ENCODE measurements at places on chromosomes 12 and 14.

DNA sequence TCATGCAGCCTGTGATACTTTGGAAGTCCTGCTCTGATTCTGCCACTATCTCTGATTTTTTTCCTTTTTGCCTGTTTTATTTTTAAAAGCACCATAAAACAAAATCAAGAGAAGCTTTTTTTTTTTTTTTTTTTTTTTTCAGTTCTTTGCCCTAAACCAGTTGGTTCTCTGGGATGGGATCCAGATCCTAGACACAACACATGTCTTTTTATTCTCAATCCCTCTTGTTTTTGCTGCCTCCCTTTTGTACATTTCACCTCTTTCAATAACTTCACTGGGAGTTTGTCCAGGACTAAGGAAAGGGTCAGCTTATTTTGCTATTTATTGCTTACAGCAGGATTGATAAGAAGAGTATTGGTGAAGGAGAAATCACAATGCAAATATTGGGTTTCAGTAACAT lies 139.4 kb downstream of the GRIP1 start:
- no peak for DNase-seq

- DNase-seq: no peak
Measured at GRCh38 chr12:8773461-8773860, 49.0 kb upstream of the A2ML1 start.

DNA sequence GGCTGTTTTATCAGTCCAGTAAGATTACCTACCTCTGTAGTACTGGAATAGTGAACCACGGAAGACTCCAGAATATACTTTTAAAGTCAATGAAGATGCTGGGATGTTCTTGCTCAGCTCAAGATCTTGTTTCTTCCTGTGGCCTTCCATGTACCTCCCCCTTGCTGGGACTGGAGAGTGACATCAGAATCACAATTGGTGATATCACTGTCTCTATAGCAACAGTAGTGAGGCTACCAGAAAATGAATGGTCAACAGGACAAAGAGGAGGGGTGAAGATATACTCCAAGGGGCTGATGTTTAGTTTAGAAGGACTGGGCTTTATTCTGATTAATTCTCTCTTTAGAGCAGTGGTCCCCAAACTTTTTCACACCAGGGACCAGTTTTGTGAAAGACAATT lies 3.8 kb downstream of the AKAP3 start:
- no peak for DNase-seq

GRCh38 chr14:68583548-68584280 lies 209.2 kb downstream of the ZFP36L1 start:
- peak; percentile 69 for DNase-seq

DNA sequence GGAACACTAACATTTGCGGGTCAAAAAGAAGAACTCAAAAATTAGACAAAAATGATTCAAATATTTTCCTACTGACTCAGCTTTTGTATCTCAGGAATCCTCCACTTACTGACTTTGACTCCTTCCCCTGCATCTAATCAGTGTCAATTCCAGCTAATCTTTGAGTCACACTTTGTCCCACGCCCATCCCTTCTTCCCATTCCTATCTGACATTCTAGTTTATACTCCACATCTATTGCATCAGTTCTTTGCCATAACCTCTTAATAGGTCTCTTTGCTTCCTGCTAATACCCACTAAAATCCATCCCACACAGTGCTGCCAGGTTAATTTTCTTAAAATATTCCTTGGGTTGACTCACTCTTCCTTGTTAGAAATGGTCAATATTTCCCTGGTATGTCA lies 19.1 kb downstream of the BBS10 start:
- DNase-seq: no peak

- DNase-seq: no peak
Measured at GRCh38 chr12:132276827-132277373, 52.5 kb downstream of the GALNT9 start.

- no peak for DNase-seq
Measured at GRCh38 chr12:101480849-101481248, 5.7 kb downstream of the SPIC start.

DNA sequence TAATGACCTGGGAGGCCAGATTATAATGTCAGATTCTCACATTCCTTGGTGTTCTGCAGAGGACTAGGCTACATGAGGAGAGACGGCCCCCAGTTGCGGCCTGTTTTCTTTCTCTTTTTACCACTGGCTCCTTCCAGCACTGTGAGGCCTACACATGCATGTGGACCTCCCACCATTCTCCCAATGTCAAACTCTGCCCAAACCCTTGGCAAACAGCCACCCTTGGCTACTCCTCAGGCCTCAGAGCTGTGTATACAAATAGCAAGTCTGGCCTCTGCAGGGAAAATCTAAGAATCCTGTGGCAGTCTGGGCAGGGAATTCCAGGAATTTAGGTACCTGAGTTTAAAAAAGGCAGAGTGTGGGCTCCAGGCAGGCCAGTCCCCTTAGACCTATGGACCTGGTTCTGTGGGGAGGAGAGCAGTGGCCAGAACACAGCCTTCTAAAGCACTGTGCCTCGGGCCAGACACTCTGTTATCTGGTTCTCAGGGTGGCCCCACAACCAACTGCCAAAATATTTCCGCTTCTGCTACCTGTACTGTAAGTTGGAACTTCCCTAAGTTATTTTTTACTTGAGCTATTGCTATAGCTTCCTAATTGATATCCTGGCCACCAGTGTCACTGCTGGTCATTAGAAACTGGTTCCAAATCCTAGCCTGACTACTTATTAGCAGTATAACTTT lies 19.9 kb upstream of the NEDD1 start:
- peak; percentile 54 for DNase-seq

GRCh38 chr14:33767586-33768457 lies 183.1 kb downstream of the EGLN3 start:
- DNase-seq: no peak

GRCh38 chr14:82055515-82056115 lies 522.0 kb upstream of the SEL1L start:
- DNase-seq: peak; percentile 45

DNA sequence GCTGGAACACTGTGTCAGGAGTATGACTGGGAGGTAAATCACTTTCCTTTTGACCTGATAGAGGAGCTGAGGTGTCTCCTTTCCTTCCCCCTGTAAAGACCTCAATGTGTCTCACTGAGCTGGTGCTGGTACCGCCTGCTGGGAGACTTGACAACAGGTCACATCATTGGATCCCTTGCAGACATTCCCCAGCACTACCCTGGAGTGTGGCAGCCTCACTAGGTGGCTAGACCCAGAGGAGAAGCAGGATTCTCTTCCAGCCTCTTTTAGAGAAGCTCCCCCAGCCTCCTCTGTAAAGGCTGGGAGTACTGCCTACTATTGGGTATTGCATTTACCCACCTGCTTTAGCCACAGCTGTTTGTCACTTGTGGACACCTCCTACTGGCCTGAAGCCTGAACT lies 223.9 kb downstream of the ADGRD1 start:
- DNase-seq: no peak

DNA sequence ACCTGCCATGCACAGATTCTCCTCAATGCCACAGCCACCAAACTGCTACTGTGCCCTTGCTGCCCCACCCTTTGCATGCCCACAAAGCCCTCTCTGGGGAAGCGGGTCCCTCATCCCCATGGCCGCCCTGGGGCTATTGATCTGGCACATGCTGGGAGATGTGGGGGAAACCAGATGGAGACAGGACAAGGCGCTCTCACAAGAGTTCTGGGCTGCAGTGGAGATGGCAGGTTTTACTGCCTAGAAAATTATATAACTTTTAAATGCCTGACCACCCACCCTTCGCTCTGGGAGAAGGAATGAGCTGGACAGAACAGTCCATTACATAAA lies 10.6 kb upstream of the PIP4K2C start:
- no peak for DNase-seq

- no peak for DNase-seq
Measured at GRCh38 chr12:57280211-57281062, 29.4 kb upstream of the STAC3 start.

GRCh38 chr12:113368331-113368730 lies 9.9 kb downstream of the PLBD2 start:
- DNase-seq: no peak

- DNase-seq: peak; percentile 50
Measured at GRCh38 chr12:2691345-2692071, 103.3 kb upstream of the FKBP4 start.

GRCh38 chr14:100363053-100363452 lies 39.9 kb downstream of the SLC25A47 start:
- no peak for DNase-seq

DNA sequence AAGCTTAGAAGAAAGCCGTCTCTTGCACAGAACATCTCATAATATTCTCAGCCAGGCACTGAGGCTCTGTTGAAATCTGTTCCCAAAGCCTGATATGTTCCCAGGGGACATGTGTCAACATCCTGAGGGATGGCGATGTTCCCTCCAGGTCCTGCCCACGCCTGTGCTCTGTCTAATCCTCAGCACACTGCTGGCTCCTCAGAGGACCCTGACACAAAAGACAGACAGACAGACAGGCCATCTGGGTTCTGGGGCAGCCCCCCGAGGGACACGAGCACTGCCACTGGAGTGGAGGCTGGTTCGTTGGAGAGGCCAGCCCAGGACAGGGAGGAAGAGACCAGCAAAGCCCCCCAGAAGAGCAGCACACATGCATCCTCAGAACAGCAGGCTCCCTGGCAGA lies 27.8 kb downstream of the CHGA start:
- no peak for DNase-seq

- no peak for DNase-seq
Measured at GRCh38 chr12:15831315-15831978, 42.3 kb upstream of the EPS8 start.

GRCh38 chr12:6977653-6978052 lies 6.9 kb downstream of the EMG1 start:
- no peak for DNase-seq

GRCh38 chr14:60636879-60637478 lies 12.3 kb downstream of the SIX1 start:
- peak; percentile 33 for DNase-seq

DNA sequence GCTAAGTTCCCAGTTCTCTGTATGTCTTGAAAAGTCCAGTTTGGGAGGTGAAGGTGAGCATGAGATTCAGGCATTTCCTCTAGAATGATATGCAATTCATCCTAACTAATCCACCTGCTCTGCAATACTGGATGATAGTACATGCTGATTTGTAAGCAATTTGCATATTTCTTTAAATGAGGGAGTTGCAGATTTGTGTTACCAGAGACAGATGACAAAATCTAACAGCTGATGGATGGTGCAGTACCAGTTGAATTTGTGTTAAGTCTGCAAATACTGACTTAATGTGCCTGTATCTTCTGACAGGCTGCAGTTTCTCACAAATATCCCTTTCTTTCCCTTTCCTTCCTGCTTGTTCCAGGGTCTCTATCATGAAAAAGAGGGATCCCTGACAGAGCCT lies 76.4 kb upstream of the MBIP start:
- DNase-seq: no peak

- DNase-seq: peak; percentile 13
Measured at GRCh38 chr14:72892103-72892878, 1.6 kb downstream of the DPF3 start.

- DNase-seq: no peak
Measured at GRCh38 chr14:61342486-61342885, 21.1 kb downstream of the PRKCH start.

DNA sequence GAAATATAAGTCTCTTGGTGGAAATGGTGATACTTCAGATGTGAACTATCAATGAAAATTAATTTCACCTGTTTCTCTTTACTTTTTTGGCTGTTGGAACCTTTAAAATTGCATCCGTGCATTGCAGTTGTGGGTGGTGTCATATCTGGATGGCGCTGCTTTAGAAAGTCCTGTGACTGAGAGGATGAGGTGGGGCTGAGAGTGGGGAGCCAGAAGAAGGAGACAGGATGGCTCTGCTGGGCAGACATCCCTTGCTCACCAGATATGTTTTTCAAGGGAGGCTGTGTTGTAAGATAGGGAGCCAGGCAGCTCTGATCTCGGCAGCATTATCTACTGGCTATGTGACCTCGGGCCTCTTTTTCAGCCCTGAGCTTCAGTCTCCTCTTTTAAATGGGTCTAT lies 12.7 kb downstream of the ASB2 start:
- no peak for DNase-seq

DNA sequence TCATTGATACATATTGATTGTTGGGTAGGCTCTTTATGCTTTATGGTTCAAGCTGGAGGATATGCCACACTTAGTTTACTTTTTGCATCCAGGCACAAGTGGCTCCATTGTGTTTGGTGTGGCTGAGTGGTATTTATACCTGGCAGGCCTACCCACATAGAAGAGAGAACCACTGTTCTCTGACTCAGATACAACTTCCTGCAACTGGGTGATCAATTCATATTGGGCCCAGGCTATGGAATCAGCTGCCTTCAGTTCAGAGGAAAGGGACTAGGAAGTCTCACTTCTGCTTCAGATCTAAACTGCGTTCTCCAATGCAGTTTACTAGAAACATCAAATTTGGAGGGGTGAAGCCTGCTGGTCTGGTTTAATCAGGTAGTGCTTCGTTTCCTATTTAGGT lies 49.8 kb upstream of the LRRK2 start:
- no peak for DNase-seq

DNA sequence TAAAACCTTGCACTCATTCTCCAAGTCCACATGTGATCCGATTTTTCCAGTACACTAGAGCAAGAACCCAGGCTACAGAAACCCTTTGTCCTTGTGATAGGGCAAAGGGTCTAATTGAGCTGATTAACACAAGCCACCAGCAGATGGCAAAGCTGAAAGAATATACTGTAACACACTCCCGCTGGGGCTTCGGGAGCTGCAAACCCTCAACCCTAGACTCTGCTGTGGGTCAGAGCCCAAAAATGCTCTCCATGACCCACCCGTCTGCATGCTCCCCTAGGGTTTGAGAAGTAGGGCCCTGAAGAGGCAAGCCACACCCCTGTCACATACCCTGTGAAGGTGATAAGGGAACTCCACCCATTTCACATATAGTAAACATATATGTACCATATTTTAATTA lies 33.6 kb upstream of the PCNX1 start:
- no peak for DNase-seq

DNA sequence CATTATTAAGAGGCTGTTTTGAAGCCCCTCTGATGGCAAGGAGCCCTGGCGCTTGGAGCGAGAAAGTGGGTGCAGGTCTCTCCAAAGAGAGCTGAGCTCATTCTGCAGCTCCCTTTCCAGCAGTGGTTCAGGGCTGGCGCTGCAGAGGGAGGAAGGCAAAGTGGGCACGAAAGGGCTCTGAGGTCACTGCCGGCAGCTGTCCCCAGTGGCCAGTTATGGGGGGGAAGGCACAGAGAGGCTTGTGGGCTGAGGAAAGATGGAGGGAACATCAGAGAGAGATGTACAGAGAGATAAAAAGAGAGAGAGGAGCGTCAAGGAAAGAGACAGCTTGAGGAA lies 75.2 kb upstream of the TBX5 start:
- DNase-seq: no peak

DNA sequence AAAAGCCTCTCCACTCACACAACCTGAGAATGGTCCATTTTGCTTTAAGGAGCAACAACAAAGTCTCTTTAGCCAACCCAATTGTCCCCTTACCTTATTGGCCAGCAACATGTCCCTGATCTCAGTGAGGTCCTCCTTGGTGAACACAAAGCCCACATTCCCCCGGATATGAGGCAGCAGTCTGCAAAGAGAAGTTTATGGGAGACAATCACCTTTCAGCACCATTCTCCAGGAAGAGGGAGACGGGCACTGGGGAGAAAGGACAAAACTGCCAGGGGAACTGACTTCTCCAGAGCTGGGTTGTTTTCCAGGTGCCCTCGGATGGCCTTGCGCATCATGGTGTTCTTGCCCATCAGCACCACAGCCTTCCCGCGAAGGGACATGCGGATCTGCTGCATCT lies 1.9 kb downstream of the RPLP0 start:
- no peak for DNase-seq
